ENCODE measurements at places on chromosomes 11 and 22.

DNA sequence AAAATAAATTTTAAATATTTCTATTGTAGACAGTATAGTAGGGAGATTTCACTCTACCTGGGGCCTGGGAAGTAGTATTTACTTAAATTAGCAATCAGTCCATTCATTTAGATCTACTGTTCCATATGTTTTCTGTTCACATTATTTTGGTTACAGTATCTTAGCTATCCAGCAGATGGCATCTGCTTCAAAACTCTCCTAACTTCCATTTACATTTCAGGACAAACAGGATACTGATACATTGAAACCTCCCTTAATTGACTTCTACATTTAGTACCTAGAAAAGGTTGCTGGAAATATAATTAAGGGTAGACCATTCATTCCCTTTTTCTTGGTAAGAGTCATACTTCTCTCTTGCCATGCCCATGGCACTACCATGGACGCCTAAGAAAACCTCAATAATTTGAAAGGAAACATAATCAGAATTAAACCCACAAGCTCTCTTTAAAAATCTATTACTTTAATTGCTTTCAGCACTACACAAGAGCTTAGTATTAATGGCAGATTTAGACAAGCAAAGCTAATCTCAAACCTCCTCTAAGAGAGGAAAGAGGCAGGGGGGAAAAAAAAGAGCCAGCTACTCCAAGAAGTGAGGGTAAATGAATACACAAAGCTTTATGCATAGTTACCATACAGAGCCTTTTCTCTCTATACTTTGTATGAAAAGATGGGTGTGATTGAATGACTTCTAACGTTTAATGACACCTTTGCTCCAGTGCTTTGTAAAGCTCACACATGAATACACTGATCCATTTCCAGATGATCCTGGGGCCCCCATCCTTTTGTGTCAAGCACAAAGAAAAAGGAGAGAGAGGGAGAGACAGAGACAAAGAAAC lies 131.2 kb upstream of the MTMR2 start:
- DNase-seq: no peak

GRCh38 chr22:22912988-22913253 lies 25.3 kb downstream of the IGLL5 start:
- DNase-seq: no peak

GRCh38 chr22:45101515-45102227 lies 62.1 kb upstream of the NUP50 start:
- no peak for DNase-seq

DNA sequence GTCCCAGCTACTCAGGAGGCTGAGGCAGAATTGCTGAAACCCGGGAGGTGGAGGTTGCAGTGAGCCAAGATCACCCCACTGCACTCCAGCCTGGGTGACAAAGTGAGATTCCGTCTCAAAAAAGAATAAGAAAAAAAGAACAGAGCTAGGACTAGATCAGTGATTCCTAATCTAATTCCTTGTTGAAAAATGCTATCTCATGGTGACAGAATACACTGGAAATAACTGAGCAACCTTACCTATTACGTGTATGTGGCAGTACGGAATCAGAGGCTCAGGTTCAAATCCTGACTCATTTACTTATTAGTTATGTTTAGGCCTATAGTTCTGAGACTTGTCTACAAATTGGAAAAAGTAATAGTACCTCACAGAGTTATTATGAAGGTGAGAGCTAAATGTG lies 19.5 kb upstream of the RCE1 start:
- DNase-seq: no peak

DNA sequence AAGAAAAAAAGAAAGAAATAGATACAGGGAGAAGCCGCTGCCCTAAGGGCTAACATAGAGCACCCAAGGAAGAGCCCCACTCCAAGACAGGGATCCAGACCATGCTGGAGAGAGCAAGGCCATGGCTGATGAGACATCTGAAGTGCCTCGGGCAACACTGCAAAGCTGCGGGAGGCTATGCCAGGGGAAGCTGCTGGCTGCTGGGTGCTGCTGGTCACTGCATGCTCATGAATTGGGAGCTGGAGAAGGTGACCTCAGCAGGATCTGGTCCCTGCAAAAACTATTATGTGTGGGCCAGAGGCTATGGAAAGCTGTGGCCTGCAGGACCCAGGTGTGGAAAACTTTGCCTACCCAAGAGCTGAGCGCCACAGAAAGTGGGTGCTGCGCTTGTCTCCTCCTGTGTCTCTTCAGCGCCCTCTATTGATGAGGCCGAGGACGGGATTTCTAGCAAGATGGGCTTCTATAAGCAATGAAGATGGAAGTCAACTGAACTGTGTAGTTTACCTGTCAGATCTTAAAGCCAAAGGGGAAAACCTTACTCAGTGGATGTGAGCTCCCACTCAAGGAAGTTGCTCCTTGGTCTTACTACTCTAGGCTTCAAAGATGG lies 17.3 kb upstream of the SLC29A2 start:
- DNase-seq: peak; percentile 50

DNA sequence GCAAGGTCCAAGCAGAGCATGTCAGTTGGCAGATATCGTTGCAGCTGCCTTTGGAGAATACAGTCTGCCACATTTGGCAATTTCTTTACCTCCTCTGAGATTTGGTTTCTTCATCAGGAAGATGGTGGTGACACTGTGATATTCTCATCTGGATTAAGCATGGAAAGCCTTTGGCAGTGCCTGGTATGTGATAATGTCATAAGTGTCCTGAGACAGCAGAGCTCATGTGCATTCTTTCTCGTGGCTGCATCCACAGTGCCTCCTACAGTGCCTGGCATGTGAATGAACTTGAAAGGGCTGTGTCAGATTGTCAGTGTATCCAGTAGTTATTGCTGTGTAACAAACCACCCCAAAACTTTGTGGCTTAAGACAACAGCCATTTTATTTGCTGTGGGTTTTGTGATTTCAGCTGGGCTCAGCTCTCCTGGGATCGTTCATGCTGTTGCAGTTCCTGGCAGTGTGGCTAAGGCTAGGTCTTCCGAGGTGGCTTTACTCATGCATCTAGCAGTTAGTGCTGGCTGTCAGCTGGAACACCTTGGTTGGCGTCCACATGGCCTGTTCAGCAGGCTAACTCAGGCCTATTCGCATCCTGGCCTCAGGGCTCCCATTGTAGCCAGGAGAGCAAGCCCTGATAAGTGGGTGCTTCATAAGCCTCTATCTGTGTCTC lies 35.7 kb upstream of the MICAL2 start:
- no peak for DNase-seq

GRCh38 chr11:30984442-30984816 lies 385.1 kb downstream of the DCDC1 start:
- DNase-seq: no peak

GRCh38 chr11:69538854-69539253 lies 57.4 kb downstream of the LINC01488 start:
- no peak for DNase-seq

- DNase-seq: no peak
Measured at GRCh38 chr22:25660336-25660735, 81.7 kb upstream of the MYO18B start.

GRCh38 chr11:120646206-120646605 lies 134.7 kb downstream of the GRIK4 start:
- no peak for DNase-seq

GRCh38 chr11:67588136-67588503 lies 4.5 kb downstream of the GSTP1 start:
- DNase-seq: no peak
